ENCODE measurements at places on chromosomes 4 and X.

DNA sequence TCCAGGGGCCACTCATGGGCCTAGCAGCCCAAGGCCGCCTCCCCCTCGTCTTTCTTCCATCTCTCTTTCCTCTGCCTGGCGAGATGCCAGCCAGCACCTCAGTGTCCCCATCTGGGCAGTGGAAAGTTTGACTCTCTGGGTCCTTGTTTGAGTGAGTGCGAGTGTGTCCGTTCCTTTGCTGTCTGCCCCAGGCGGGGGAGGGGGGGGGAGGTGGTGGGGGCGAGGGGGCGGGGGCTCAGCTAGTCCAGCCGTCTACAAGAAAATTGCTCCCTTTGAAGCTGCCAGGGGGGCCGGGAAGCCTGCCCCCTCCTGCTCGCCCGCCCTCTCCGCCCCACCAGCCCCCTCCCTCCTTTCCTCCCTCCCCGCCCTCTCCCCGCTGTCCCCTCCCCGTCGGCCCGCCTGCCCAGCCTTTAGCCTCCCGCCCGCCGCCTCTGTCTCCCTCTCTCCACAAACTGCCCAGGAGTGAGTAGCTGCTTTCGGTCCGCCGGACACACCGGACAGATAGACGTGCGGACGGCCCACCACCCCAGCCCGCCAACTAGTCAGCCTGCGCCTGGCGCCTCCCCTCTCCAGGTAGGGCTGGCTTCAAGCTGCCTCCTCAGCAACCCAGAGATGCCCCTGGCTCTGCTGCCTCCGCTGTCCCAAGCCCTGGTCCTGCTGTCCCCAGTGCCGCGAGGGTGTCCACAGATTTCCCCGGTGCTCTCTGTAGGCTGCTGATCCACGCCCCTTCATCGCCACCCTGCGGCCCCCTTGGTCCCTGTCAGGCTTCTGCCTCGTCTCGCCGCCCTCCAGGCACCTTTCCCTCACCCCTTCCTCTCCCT is at the start of gene BGN:
TSS of gene BGN (plus strand) at position 440 of the 821 bp plus-strand sequence. CDS start 9,652 bp downstream, outside the sequence.
- no peak for DNase-seq

DNA sequence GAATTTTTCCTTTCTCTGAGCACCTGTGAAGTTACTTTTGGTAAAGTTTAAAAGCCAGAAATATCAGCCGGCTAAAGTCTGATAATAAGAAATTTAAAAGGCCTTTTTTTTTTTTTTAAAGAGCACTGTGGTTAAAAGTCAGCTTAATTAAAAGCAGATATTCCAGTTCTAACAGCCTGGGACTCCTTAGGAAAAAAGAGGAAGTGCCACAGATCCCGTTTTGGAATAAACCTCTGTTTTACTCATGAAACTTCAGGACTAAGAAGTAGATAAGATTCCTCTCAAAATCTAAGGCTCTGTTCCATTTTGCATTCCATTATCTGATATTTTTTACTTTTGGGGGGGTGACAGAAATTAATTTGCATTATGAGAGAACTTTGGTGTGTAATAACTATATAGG is 37.8 kb downstream of the ABCB7 start:
- DNase-seq: no peak

DNA sequence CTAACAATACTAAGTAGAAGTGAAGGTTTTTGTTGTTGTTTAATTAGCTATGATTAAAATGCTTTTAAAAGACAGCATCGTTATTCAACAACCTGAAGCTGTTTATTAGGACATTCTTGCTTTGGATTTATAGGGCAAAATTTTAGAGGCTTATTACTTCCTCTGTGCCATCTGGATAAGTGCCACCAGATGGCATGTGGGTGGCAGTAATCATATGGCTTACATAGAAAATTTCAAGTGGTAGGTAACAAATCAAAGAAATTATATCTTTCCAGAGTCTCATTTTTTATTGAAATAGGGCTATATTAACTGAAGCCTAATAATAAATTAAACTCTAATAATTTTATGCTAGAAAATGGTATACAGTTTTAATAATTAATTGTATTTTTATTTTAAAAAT is 83.3 kb upstream of the HTR2C start:
- no peak for DNase-seq

GRCh38 chrX:83416273-83416672 is 91.8 kb upstream of the POU3F4 start:
- no peak for DNase-seq

DNA sequence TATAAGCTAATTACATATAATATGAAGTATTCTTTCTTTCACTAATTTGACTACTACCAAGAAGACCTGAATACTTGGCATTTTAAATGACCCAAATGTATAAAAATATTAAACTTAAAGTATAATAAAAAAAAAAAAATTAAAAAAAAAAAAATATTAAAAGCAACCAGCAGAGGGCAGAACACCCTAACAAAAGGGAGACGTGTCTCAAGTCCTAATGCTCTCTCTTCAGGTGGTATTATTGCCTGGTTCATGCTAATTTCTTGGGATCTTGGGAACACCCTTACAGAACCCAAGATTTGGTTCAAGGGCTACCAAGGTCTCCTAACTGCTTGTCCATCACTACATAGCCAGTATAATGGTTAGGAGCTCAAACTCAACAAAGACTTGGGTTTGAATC is 754.8 kb downstream of the RAB28 start:
- no peak for DNase-seq

DNA sequence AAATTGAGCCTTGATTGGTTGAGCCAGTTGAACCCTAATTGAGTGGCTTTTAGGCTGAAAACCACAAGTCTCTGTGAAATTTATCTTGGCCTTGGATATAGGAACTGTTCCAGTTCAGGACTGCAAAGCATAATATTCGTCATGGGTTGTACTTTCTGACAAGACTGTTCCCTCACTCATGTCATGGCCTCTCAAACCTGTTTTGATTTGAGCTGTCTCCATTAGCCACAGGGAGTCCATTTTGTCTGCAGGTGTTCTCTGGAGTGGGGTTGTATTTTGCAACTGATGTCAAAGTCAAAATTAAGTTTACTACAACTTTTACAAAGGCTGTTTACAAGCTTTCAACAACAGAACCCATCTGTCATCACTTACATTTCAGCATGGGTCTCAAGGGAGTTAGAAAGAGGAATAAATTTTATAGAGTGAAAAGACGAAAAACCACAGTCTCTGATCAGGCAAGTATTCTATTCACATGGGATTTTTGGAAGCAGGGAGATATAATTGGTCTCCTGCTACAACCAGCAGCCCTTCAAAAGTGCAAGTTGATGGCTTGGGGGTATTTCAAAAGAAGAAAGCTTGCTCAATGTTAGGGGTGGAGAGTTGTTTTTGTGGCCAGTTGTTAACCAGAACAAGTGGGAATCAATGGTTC is 1716.3 kb downstream of the C4orf33 start:
- no peak for DNase-seq

DNA sequence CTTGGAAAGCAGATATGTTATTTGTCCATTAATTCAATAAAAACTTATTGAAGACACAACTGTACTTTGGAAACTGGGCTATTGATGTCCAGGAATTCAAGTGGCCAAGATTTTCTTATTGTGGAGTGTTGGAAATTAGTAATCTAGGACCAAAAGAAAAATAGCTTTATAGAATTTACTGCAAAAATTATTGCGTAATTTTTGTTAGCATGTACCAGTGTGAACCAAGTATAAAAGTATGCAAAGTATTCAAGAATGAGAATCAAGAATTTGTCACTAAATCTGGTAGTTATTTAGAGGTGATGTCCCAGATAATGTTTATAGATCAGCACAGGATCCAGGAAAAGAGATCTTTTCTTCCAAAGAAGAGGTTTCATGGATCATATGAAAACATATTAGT is 468.9 kb upstream of the CTSO start:
- no peak for DNase-seq

DNA sequence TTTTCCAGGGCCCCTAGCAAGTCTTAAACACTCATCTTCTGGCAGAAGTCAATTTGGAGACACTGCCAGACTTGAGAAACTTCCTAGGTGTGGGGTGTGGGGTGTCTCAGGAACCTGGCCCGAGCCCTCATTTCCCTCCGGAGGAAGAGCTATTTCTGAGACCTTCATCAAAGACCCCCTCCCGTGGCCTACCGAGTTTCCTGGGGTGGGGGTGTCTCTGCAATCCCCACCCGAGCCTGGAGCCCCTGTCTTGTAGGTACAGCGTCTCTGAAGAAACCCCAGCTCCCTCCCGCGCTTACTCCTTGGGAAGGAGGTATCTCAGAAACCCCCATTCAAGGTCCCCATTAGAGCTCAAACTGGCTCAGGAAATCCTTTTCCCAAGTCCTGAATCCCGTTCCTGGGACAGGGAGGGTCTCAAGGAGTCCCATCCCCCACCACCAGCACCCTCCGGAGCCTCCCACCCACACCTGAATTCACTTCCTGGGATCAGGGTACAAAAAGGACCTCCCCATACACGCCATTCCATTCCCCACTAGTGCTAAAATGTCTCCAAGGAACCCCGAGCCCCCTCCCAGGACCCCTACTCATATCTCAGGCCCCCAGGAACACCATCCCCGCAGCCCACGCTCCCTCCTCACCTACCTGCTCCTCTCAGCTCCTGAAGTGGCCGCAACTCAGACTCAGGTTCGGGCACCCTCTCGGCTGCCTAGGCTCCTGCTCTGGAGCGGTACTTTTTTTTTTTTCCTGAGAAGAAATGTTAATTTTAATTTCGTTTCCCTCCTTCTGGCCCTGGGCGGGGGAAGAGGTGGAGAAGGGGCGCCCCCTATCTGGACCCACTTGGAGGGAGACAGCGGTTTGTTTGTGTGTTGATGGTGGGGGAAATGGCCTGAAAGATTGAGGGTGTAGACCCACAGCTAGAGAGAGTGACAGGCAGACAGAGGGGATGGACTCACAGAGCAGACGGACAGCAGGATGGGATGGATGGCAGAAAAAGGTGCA is 1.1 kb downstream of the SLC38A5 start:
- no peak for DNase-seq

DNA sequence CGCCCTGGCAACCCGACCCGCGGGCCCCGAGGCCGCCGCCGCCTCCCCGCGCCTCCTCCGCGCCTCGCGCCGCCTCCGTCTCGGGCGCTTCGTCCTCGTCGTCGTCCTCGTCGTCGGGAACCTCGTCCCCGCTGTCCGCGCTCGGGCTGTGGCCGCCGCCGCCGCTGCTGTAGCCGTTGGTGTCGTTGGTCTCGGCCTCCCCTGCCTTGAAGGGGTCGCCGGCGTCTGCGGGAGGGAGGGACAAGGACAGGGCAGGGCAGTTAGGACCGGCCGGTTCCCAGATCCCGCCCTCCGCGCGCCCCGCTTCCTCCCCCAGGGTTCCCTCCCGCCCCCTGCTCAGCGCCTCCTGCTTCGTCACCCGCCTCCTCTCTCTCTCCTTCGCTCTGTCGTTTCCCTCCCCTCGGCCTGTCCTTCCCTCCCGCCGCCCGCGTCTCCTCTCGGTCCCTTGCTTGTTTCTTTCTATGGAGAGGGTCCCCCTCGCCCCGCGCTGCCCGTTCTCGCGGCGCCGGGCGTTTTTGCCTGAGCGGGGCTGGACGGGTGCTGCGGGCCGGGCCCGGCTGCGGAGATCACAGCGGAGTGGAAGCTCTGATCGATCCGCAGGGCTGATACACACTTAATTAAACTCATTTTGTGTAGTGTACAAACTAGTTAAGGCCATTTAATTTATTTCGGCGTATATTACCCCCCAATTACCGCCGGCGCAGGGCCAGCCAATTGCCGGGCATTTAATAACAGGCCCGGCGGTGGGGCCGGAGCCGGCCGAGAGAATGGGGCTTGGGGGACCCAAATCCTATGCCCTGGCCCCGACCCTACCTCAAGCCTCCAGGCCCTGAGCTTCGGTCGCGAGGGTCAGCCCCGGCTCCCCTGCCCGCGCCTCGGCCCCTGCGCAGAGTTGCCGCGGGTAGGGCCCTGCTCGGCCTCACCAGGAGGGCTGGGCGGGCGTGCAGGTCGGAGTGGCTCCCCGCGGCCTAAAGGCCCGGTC is 2.4 kb downstream of the NKX1-1 start:
- no peak for DNase-seq

DNA sequence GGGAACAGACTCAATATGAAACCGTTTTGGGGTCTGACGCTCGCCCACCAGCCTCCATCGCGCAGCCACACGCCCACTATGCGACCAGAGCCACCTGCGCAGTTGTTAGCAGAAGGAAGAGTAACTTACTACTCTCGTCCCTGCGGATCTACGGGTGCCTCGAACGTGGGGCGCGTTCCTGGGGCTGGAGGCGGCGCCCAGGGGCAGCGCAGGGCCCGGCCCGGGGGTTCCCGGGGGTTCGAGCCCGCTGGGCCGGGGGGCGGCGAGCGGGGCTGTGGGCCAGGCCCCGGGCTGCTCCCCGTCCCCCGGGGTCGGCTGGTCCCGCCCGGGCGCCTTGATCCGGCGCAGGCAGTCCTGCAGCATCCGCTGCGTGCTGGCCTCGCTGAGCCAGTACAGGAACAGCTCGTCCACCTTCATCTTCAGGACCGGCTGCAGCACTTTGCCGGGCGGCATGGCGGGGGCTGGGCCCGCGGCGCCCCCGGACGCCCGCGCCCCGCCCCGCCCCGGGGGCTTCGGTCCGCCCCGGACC is 404 bp downstream of the PPP2R3B start:
- no peak for DNase-seq

DNA sequence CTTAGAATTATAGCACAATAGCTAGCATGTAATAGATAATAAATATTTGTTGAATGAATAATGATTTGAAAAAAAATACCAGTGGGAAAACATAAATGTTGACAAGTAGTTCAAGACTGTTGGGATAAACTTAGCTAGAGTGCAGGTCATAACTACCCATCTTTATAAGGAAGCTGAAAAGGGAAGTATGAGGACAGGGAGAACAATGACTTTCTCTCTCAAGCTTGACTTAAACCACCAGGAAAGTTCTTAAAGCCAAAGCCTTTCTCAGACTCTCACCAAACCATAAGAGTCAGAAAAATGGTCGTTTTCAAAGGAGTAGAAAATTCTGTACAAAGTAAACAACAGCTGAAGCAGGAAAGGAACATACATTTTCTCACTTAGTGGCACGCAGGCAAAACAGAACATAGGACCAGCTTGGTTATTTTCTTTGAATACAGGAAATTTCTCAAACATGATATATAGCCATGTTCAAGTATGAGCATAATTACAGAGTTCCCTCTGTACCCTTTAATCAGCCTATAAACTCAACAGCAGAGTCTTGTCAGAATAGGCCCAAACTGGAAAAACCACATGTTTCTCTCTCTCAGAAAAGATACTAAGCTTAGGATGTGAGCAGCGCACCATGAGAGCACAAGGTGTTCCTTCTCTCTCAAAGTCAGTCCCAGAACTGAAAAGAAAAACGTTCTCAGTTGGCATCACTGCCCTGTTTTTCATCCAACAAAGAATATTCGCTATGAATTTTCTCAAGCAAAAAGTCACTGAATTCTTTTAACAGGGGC is 28.7 kb downstream of the MAPK10 start:
- DNase-seq: no peak

DNA sequence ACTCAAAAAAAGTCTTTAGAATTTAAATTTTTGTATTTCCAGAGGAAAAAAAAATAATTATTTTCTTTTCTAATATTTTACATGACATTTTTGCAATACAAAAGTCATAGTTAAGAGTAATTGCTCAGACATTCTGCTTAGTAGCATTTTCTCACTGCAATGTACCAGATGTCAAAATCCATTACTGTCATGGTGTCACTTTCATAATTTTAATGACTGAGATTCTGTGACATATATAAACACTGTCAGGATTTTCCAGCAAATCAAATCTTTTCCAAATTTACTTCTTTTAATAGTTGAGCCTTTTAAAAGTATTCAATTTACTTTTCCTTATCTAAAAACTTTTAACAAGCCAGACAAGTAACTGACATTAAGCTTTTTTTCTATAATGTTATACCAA is 422.7 kb downstream of the GRIA2 start:
- DNase-seq: no peak

- peak; percentile 7 for DNase-seq
Measured at GRCh38 chr4:3413217-3413671, 28.5 kb upstream of the HGFAC start.

- DNase-seq: no peak
Measured at GRCh38 chr4:34250562-34250961, 1993.8 kb downstream of the ARAP2 start.

- no peak for DNase-seq
Measured at GRCh38 chrX:52425775-52426174, 57.0 kb downstream of the XAGE2 start.

All from tibial nerve (tissue), 4 donors.